ENCODE measurements at places on chromosomes 1 and 21. TPM values are rescaled to one million over a fixed set of nuclear protein-coding genes. Genes with fewer than 3 reads are reported as not detected.

GRCh38 chr1:14597343-14598006 lies 1.0 kb upstream of the KAZN start:
- H3K36me3 ChIP-seq, result no peaks in the 10 kb centered on the region
- no peaks in the 10 kb centered on the region for H3K4me1 ChIP-seq
- H3K27me3 ChIP-seq, result peaks cover 19% of the 10 kb centered on the region
- no peak overlapping the region for H3K27ac ChIP-seq
- no peak for DNase-seq

- no peaks in the 10 kb centered on the region for H3K36me3 ChIP-seq
- H3K4me1 ChIP-seq, result no peaks in the 10 kb centered on the region
Measured at GRCh38 chr1:229139331-229140118, 131.4 kb upstream of the RAB4A start.

DNA sequence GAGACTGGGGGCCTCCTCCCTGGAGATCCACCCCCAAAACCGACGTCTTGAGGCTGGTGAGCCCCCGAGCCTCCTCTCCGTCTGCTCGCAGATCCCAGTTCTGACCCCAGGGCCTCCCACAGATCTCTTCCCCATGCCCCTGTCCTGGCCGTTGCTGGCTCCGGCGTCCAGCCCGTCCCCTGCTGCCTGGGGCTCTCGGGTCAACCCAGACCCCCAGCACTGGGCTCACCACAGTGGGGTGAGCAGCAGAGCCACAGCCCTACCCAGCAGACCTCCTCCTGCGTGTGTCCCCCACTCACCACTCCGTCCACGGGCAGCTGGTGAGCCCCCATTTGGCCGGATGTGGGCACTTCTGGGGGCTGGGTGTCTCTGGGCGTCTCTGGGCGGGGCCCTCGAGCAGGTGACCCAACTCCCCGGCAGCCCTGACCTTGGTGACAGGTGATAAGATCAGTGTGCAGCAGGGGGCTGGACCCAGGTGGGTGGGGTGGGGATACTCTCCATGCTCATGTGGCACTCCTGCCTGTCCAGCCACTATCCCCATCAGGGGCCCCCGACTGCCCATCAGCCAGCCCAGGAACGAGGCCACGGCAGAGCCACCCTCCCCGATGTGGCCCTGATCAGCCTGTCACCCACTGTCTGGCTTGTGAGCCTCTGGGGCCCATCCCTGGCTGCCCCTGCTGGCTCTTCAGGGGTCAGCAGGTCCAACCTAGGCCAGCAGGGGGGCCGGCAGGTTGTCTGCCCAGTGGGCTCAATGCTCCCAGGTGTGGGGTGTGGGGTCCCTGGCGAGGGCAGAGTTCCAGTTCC lies 709 bp downstream of the TNFRSF14 start:
- H3K27ac ChIP-seq, result peak overlapping the region; percentile 83
- DNase-seq, result peak; percentile 67
- H3K4me3 ChIP-seq, result peak overlapping the region; percentile 72
- no peaks in the 10 kb centered on the region for H3K27me3 ChIP-seq
- H3K4me1 ChIP-seq, result no peaks in the 10 kb centered on the region

DNA sequence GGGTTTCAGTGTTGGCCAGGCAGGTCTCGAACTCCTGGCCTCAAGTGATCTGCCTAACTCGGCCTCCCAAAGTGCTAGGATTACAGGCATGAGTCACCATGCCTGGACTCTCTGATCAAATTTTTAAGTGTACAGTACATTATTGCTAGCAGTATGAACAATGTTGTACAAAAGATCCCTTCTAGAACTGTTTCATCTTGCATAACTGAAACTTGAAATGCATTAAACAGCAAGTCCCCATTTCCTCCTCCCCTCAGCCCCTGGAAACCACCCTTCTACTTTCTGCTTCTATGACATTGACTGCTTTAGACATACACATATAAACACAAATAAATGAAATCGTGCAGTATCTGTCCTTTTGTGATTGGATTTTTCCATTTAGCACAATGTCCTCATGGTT lies 463.4 kb downstream of the PTPRC start:
- no peaks in the 10 kb centered on the region for H3K36me3 ChIP-seq
- no peak overlapping the region for H3K27ac ChIP-seq
- H3K4me1 ChIP-seq, result no peaks in the 10 kb centered on the region
- DNase-seq, result no peak
- no peak overlapping the region for H3K4me3 ChIP-seq

DNA sequence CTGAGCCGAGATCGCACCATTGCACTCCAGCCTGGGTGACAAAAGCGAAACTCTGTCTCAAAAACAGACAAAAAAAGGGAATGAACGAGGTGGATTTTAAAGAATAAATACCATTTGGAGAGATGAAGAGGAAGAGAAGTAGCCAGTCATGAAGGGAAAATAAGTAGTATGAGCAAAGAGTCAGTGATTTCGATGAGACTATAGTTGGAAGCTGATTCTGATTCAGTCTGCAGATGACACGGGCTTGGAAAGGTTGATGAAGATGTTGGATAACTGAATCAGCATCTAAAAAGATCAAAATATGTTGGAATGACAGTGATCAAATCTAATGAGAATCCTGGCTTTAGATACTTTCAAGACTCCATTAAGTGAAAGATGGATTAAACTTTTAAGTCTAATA lies 23.8 kb downstream of the MACF1 start:
- no peaks in the 10 kb centered on the region for H3K27me3 ChIP-seq
- H3K4me1 ChIP-seq, result no peaks in the 10 kb centered on the region
- peaks cover 17% of the 10 kb centered on the region for H3K36me3 ChIP-seq
- H3K27ac ChIP-seq, result no peak overlapping the region

The ITPKB gene
- 27.5 TPM for total RNA-seq

The PDIK1L gene
- total RNA-seq, result 4.0 TPM
